ENCODE measurements at places on chromosomes 4 and X.

- DNase-seq: no peak
Observed at GRCh38 chr4:85756938-85757337, 282.0 kb downstream of the ARHGAP24 start.

DNA sequence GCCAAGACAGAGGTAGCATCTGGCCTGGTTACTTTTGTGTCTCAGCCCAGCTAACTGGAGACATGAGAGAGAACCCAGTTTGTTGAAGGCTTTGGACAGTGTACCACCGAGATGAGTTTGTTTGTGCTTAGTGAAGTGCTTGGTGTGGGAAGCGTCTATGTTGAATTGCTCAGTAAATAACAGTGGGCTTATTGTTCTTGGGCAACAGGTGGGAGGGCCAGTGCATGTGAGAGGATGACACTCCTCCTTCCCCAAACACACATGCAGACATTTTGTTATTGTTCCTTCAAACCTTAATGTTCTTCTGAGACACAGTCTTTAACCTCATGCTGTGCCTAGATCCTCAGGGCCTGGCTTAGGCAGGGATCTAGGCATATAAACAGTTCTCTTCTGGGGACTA, 39.7 kb downstream of the MSN start:
- no peak for DNase-seq

- DNase-seq: no peak
Observed at GRCh38 chr4:101244349-101244748, 103.0 kb downstream of the PPP3CA start.

- no peak for DNase-seq
Observed at GRCh38 chr4:136277741-136278140, 1254.6 kb downstream of the PCDH18 start.

- no peak for DNase-seq
Observed at GRCh38 chr4:7165874-7166201, 26.5 kb upstream of the SORCS2 start.

DNA sequence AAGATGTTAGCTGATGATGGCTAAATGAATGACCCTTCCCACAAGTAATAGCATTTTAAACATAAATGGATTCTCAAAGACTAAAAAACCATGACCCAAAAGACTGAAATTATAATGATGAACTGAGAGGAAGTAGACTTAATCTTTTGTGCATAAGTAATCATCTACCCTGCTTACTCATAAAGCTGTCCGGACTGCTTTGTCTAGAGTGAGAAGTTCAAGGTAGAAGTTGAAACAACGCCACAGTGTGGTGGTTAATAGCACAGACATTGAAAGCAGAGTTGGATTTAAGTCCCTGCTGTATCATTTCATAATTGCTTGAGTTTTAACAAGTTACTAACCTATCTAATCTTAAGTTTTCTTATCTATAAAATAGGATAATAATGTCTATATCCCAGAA, 346.6 kb downstream of the CENPC start:
- no peak for DNase-seq

DNA sequence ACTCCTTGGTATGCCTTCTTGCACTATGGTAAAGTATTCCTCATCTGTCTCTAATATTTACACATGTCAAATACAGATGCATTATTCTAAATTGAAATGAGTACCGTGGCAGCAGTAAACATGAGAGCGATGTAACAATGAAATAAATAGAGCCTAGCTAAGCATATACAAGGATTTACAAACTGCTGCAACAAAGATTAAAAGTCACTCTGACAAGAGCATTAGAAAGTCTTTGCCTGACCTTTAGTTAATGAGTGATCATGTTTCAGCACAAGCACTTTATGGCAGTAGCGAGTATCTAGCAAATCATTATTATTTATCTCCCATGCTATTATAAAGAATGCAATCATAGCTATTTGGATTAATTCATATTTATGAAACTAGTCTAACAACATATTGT, 547.0 kb upstream of the NDST4 start:
- DNase-seq: no peak

DNA sequence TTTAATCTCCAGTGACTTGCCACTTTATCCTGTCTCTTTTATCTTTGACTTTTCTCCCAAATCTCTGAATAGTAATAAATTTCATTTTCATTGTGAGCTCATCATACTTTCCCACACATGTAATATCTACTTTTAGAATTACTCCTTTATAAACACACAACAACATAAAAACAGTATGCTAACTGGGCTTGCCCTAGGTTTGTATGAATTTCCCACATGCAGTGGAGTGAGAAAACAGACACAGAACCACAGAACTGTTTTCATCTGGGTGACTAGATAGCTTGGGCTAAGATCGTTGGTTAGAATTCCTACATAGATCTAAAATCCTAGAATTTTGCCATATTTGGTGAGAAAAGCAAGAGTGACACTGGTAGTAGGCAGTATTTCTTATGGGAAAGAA, 409.5 kb downstream of the SPRY1 start:
- no peak for DNase-seq

GRCh38 chr4:169846396-169846795, 88.7 kb upstream of the HPF1 start:
- DNase-seq: no peak

Data from stimulated activated CD4-positive, alpha-beta T cell treated with anti-CD3 and anti-CD28 coated beads, Interleukin-1b, Interleukin-23, amount 100 ng/mL, for 24 hours (primary cell).